Central memory CD8-positive, alpha-beta T cell (primary cell): ENCODE measurements at places on chromosomes 1 and 21.

GRCh38 chr1:15101801-15102200, 51.7 kb upstream of the TMEM51 start:
- DNase-seq = no peak

- no peak for DNase-seq
Observed at GRCh38 chr1:90936061-90936460, 85.8 kb downstream of the ZNF644 start.

DNA sequence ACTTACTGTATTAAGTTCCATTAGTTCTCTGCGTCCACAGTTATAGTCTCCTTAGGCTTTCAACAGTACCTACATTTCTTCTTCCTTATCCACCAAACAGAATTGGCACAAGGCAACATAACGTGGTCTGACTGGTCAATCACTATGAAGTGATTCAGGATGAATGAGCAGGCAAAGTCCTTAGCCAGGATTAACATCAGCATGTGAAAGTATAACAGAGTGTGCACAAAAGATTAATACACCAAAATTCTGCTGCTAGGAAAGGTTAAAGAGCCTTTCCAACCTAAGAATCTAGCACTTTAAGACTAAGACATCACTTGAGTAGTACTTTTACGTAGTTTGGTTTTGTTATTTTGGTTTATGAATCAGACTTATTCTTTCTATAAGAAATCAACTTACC, 15.8 kb downstream of the DEPDC1 start:
- DNase-seq = no peak

- DNase-seq = no peak
Observed at GRCh38 chr1:213606252-213606820, 381.4 kb upstream of the PROX1 start.

GRCh38 chr1:154405747-154406571, 816 bp downstream of the IL6R start:
- DNase-seq = no peak
